ENCODE measurements at places on chromosomes 7 and 10.

- DNase-seq = no peak
Observed at GRCh38 chr10:129526943-129527342, 59.9 kb downstream of the MGMT start.

- no peak for DNase-seq
Observed at GRCh38 chr7:136925044-136925443, 56.6 kb downstream of the CHRM2 start.

DNA sequence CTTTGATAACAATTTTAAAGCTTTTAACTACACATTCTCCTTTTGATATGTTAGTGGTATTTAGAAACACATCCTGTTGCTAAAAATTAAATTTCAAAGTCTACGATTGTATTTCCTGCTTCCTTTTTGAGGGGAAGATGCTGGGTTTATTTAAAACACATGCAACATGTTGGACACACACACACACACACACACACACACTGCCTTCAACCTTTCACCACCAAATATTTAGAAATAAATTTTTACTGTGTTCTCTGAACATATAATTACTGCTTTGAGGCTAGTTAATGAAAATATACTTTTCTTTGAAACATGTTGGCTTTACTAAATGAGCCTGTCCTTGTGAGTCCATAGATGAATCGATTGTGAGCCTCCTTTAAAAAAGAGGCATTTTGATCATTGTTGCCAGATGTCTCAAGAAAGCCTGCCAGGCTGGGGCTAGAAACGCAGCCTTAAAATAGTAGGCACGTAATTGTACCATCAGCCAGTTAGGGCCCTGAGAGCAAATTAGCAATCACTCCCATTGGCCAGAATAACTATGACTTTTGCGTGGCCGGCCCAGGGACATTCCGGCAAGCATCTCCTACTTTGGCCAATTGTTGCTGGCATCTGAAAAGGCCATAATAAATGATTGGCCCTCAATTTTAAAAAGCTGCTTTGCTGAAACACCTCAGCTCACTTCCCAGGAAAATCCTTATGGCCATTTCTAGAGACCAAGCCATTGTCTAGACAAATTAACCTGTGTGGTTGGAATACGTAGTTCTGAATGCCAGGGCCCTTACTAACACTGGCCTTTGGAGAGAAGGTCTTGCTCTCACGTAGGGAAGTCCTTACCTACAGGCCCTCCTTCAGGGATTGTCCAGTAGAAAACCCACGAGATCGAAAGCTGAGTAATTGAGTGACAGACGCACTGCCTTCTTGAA lies 9.9 kb upstream of the TEX36 start:
- DNase-seq = no peak

DNA sequence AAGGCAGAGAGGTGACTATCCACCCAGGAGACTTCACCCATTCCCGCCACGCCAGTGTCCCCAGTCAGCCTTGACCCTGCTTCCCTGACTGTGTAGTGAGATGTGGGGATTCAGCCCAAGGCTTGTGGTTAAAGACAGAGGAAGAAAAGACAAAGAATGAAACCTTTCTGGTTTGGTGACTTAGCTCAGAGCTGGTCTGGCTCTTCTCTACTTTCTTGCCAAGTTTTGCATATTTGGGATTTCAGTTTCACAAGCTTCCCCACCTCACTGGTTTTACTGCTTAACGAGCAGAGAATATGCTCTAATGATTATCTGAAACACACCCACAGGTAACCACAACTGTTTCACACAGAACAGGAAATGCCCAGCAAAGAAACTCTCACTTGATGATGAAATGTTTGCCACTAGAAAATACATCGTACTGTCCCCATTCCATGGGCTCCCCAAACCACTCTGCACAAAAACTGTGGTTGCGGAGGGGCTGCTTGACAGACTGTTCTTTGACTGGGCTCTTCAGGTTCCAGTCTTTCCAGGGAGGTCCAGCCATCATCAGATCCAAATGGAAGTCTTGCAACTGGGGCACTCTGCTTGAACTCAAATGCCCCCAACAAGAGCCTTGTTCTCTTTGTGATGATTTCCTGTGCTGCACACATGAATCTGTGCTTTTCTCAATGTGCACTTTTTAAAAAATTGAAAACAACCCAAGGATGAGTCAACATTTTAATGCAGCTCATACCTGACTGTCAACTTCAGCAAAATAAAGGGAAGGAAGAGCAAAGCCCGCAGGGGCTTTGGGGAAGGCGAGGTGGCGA lies 95.5 kb downstream of the CTBP2 start:
- no peak for DNase-seq

- no peak for DNase-seq
Observed at GRCh38 chr10:69232252-69232651, 12.1 kb downstream of the HKDC1 start.

DNA sequence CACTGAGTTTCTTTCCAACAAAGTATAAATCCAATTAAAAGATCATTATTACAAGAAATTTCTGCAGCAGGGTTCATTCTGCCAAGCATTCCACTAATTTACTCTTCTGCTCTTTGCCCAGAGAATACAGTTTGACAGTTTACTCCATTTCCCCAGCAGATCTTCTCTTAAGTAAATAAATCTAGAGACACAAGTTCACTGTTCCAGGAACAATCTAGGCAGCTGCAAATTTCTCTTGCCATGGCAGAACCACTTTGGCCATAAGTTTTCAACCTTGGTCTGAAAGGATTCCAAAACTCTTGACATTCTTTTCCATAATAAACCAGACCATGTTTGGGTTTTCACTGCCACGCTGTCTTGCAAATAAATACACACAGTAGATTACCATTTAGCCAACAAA lies 11.5 kb downstream of the RGS10 start:
- DNase-seq = no peak

- DNase-seq = no peak
Observed at GRCh38 chr10:73655990-73656298, at the start of gene SYNPO2L. Gene SYNPO2L (minus strand): TSS chr10:73656029. CDS start chr10:73655922, 107 bp downstream.

- DNase-seq = no peak
Observed at GRCh38 chr7:35593899-35594298, 101.0 kb downstream of the HERPUD2 start.
